NCI-H226 (cell line): ENCODE measurements at places on chromosomes 6 and 20.

DNA sequence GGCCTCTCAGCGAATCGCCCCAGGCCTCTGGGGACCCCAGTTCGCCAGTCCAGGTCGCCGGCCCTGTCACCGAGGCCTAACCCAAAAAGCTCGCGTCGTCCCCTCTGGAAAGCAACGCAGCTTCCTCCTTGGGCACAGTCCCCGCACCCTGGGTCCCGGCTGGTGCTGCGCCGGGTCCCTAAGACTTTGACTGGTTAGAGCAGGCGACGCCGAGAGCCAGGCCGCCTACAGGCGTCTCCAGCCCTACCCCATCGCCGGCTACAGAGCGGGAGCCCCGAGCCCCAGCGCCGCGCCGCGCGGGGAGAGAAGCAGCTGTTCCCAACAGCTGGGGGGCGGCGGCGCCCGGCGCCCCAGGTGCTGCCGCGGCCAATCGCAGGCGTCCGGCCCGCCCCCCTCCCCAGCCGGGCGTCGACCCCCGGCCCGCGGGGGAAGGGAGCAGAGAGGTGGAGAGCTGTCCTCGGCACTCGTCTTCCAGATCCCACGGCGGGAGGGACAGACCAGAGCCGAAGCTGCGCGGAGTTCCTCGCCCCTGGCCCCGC, 540 bp upstream of the RBM24 start:
- DNase-seq: no peak

DNA sequence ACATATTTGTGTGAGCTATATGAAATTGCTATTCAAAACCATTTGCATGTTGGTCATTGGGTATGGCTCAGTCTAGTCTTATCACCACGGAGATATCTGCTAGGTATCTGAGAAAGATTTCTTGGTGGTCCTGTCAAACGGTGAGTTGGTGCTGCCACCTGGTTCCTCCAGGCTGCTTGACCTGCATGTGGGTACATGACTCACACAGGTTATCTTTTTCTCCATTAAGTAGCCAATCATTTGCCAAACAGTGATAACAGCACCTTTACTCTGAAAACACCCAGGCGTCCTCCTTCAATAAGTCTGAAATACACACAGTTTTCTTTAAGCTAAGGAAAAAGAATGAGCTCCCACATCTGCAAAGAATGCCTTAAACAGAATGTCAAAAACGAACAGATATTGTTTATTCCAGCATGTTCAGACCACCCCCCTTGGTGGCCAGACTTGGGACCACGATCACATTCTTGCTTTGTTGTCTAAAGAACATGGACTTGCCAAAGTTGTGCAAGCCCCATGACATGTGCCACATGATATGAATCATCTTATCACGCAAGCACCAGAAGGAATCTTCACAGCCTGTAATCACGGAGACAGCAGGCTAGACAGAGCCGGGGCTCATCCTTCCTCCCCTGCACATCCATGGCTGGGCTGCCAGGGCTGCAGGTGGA, 200.7 kb upstream of the THBS2 start:
- DNase-seq: peak; percentile 79

DNA sequence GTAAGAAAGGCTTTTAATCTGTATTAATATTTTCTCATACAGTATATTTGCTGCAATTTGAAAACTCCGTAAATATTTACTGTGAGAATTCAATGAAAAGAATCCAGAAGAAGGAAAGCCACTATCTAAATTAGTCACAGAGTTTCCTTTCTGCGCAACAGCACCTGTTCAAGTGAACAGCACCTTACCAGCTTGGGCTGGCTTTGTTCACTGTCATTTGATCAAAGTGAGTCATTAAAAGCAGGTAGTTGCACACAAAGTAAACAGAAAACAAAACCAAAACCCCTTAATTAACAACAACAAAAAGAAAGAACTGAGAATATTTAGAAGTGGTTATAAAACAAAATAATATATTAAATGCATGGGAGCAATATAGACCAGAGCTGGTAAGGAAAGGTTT, 12.8 kb downstream of the SMLR1 start:
- DNase-seq: no peak

- DNase-seq: no peak
Observed at GRCh38 chr20:25247518-25247955, 348 bp upstream of the PYGB start.

GRCh38 chr6:57248311-57248895, 26.3 kb upstream of the RAB23 start:
- peak; percentile 20 for DNase-seq

GRCh38 chr20:2986466-2986865, 57.0 kb upstream of the GNRH2 start:
- DNase-seq: no peak

GRCh38 chr6:134317471-134318131, at the start of gene SGK1:
Gene SGK1 (minus strand): TSS chr6:134318112. CDS start chr6:134317460, 652 bp downstream.
- peak; percentile 49 for DNase-seq

GRCh38 chr20:36110994-36111393, 43.5 kb upstream of the EPB41L1 start:
- DNase-seq: no peak

DNA sequence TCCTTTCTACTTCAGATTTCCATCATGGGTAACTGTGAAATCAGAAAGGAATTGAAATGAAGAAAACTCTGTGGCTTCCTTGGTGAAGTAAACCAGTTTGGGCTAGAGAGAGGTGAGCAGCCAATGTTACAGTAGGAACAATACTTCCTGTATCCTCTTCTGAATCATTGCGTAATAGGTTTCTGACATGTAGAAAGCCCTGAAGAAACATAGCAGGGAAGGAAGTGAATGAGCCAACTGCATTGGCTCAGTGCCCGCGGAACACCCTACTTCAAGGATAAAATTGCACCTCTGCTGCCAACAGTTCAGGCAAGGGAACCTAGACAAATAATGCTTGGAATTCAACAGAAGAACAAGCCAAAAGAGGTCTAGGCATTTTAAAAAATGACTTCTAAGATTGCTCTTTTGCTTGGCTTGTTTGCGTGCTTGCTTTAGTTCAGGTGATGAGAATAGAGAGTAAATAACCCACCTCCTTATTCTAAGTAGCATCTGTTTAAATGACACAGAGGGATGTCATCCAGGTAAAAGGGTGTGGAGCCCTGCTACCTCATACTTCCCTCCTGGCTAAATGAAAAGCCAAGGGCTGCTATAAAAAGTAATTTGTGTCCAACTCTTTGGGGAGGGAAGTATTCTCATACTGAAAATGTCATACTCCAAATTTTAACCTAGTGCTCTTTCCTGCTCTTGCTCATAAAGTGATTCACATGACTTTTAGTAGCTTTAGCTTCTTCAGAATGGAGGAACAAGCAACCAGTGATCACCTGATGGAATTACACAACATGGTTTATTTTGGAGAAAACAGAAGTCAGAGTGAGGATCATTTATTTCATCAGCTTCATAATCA, 30.0 kb upstream of the AKIRIN2 start:
- peak; percentile 95 for DNase-seq

DNA sequence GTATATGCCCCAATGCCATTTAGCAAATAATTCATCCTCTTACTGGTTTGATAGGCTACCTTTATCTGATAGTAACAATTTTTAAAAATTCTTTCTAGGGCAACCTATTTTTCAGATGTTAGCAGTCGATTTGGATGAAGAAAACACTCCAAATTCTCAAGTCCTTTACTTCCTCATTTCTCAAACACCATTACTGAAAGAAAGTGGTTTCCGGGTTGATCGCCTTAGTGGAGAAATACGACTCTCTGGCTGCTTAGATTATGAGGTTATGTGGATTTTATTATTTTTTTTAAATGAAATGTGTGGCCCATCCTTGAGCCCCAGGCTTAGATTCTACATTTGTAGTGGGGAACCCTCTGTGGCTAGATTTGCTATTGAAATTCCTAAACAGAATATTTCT, 26.3 kb downstream of the CDH26 start:
- no peak for DNase-seq

DNA sequence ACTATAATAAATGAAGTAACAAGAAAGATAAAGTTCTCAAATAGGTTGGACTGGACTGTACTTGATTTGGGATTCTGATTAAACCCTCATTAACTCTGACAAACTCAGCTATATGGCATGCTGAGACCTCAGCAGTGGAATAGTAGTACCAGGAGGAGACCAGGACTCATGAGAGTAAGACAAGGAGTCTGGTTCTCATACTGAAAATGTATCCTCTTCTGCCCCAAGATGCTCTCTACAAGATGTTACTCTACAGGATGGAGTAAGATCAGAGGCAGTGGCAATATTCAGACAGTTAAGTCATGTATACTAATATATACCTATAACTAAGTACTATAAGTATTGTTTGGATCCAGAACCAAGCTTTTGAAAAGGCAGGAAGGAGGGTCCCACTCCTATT, 31.9 kb upstream of the SYNCRIP start:
- DNase-seq: no peak

- DNase-seq: no peak
Observed at GRCh38 chr6:62998022-62998421, 213.2 kb upstream of the FKBP1C start.

- DNase-seq: peak; percentile 75
Observed at GRCh38 chr6:112701201-112701600, 354.1 kb downstream of the RFPL4B start.

GRCh38 chr6:156803353-156803752, 26.2 kb downstream of the ARID1B start:
- DNase-seq: no peak

DNA sequence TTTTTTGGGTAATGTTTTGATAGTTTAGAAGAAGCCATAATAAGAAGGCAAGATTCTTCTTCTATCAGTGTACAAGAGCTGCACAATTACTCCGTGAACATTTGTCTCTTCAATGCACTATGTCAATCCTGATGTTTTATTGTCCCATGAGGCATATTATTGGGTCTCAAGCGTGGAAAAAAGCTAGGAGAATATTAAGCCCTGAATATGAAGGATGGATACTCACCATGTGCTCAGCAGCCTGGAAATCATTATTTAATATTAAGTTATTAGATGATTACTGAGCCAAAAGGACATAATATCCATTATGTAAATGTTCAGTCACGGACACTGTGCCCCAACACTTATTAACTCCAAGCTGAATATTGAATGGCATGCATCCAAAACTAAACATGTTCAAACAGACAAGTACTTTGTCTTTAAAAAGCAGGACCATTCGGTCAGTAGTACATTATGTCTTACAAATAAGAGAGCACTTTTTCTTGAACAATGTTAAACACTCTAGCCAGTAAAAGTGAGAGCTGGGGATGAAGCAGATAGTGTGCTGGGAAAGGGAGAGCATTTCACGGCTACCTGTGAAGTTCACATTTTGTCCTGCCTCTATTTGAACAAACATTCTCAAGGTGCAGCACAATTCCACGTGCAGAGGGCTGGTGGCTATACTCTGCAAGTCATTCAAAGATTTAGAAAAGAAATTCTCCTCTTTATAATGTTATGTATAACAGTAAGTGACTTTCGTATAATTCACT, 70.6 kb upstream of the CNR1 start:
- DNase-seq: no peak

- no peak for DNase-seq
Observed at GRCh38 chr6:41548841-41549642, 2.9 kb downstream of the FOXP4 start.

DNA sequence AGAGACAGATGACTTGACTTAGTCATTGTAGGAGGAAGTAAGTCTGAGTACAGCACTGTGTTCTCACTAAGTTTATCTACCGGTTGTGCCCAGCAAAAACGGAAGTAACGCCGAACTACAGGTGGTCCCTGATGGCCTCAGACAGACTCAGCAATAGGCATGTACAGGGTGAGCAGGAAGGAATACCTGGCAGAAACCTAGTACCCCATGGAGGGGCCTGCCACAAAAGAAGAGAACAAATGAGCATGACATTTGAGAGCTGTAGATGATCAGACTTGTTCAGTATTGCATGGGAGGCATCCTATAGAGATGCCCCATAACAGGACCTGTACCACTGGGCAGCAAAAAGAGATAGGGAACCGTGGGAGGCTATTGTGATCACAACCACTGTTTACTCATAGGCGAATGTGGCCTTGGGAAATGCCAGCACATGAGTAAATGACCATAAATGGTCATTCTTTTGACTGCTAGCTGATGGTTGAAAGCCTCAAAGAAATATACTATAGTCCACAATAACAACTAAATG, 106.4 kb upstream of the TAB2 start:
- no peak for DNase-seq

- no peak for DNase-seq
Observed at GRCh38 chr6:67094431-67094946, 1387.5 kb upstream of the EYS start.

- peak; percentile 57 for DNase-seq
Observed at GRCh38 chr6:38337819-38338465, 301.8 kb downstream of the BTBD9 start.

DNA sequence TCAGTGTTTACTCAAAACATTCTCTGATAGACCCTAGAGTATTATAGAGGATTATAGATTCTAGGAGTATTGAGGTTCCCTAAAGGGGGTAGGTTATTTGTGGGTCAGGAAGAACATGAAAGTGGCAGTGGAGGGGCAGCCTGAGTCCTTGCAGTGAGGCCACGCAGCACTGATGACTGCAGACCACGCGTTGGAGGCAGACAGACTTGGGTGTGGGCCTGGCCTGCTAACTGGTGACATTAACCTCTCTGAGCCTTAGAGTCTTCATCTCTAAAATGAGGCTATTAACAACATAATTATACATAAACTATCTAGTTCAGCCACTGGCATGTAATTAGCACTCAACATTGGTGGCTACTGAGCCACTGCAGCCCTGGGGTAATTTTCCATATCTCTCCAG, 16.1 kb downstream of the MTCL3 start:
- no peak for DNase-seq

DNA sequence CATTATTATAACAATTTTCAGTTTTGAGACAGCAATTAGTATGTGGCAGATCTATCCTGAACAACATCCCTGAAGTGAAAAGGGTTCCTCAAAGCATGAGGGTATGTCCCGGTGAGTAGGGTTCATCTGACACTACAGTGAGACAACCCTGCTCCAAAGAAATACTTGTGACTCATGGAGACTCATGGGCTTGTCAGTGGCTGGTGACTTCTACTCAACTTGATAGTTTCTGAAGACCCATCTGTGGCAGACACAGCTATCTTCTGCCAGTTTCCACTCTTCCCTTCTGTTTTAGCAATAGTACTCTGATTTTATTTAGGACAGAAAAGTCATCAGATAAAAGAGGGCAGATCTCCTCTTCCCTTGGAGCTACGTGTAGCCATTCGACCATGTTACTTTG, 41.4 kb downstream of the MAP3K7 start:
- no peak for DNase-seq

DNA sequence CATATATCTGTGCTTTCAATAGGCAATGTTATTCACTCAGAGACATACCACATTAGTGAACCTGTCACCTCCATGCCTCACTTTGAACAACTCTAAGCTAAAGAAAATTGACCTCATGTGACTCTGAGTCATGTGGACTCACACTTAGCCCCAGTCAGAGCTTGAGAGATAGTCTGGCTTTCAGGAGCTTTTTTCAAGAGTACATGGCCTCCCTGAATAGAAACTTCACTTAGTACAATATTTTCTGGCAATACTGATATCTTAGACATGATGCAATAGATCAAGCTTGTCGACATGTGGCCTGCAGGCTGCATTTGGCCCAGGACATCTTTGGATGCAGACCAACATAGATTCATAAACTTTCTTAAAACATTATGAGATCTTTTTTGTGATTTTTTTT, 8.5 kb downstream of the SPTLC3 start:
- peak; percentile 30 for DNase-seq

GRCh38 chr6:160792708-160793107, 90.7 kb downstream of the PLG start:
- no peak for DNase-seq

GRCh38 chr20:61601853-61602252, 349.8 kb downstream of the CDH4 start:
- no peak for DNase-seq

GRCh38 chr6:91782802-91783201, 1195.9 kb upstream of the MAP3K7 start:
- no peak for DNase-seq

GRCh38 chr20:9290331-9290730, 221.4 kb downstream of the PLCB4 start:
- DNase-seq: no peak

GRCh38 chr6:21099338-21100314, 493.9 kb upstream of the SOX4 start:
- DNase-seq: no peak
